ENCODE measurements at places on chromosomes 4 and X. TPM values are rescaled to one million over a fixed set of nuclear protein-coding genes. Genes with fewer than 3 reads are reported as not detected.

The PPARGC1A gene
- total RNA-seq, result not detected

GRCh38 chrX:118251271-118251670 is 94.6 kb upstream of the WDR44 start:
- DNase-seq, result no peak
- no peak overlapping the region for H3K27ac ChIP-seq
- no peak overlapping the region for H3K4me3 ChIP-seq
- H3K4me1 ChIP-seq, result no peaks in the 10 kb centered on the region

DNA sequence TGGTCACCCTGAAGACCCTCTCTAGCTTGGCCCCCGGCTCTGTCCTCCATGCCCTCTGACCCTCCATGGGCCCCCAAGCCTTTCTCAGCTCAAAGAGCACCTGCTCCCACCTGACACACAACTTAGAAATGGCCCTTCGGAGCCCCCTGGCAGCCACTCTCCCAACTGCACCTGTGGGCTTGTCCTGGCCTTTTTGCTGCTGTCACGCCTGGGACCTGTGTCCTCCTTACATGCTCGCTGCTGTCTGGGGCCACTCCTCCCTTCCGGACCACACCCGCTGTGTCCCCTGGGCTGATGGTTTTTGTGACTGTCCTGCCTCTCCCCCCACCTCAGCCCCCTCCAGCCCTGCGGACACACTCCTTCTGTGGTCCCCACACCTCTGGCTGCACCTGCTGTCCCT is 106.2 kb upstream of the AFAP1 start:
- H3K36me3 ChIP-seq, result no peaks in the 10 kb centered on the region
- H3K27ac ChIP-seq, result no peak overlapping the region
- no peaks in the 10 kb centered on the region for H3K4me1 ChIP-seq
- no peak for DNase-seq
- H3K4me3 ChIP-seq, result no peak overlapping the region

DNA sequence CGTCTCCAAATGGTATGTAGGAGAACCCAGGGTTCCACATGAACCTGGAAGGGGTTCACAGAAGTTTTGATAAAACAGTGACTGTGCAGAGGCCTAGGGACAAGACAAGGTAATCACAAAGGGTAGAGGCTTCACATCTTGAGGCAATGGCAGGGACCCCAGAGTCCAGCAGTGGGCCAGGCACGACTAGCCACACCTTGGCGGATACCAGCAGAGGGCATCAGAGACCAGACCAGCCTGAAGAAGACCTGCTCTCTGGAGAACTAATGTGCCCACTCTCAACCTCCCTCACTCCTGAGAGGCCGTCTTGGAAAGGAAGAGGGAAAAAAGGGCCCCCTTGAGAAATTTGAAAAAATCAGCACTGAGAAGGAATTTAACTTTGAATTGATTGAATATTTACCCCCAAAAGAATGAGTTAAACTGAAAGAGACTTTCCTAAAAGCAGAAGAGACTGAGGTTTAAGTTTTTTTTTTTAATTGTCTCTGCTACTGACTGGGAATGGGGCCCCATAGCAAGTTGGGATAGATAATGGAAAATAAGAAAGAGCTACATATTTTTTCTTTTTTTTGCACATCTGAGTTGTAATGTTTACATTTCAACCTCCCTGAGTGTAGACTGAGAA is 243.8 kb upstream of the JADE1 start:
- H3K4me1 ChIP-seq, result no peaks in the 10 kb centered on the region
- peaks cover 18% of the 10 kb centered on the region for H3K27me3 ChIP-seq
- no peak overlapping the region for H3K4me3 ChIP-seq

DNA sequence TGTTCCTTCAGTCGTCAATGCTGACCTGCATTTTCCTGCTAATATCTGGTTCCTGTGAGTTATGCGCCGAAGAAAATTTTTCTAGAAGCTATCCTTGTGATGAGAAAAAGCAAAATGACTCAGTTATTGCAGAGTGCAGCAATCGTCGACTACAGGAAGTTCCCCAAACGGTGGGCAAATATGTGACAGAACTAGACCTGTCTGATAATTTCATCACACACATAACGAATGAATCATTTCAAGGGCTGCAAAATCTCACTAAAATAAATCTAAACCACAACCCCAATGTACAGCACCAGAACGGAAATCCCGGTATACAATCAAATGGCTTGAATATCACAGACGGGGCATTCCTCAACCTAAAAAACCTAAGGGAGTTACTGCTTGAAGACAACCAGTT is 12.6 kb downstream of the TLR8 start:
- no peak overlapping the region for H3K4me3 ChIP-seq
- H3K4me1 ChIP-seq, result no peaks in the 10 kb centered on the region
- no peaks in the 10 kb centered on the region for H3K36me3 ChIP-seq
- no peak for DNase-seq
- peaks cover 2% of the 10 kb centered on the region for H3K27me3 ChIP-seq

Data from activated CD4-positive, alpha-beta T cell treated with anti-CD3 and anti-CD28 coated beads, Interleukin-2, amount 10 ng/mL, durations not matched to agents 7 days and 5 days (primary cell).